ENCODE measurements at places on chromosomes 12 and 14. TPM values are rescaled to one million over a fixed set of nuclear protein-coding genes. Genes with fewer than 3 reads are reported as not detected.

- DNase-seq = no peak
Observed at GRCh38 chr12:18257251-18257650, 4.1 kb upstream of the PIK3C2G start.

GRCh38 chr12:73053893-73054292 is 781.7 kb downstream of the TRHDE start:
- no peak for DNase-seq

Gene SOX5
- 4.2 TPM for total RNA-seq

DNA sequence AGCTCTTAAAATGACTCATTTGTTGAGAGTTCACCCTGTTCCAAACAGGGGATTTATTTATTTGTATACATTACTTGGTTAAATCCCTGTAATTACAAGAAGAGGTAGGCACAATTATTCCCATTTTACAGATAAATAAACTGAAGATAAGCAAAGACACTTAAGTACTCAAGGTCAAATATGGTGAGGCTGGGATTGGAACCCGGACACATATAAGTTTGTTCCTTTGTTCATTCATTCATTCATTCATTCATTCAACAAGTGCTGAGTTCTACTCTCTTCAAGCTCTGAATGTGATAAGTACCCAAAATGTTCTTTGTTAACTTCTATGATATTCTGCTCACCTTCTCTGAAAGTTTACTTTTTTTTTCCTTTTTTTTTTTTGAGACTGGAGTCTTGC is 2.4 kb upstream of the TRIM9 start:
- DNase-seq = no peak

DNA sequence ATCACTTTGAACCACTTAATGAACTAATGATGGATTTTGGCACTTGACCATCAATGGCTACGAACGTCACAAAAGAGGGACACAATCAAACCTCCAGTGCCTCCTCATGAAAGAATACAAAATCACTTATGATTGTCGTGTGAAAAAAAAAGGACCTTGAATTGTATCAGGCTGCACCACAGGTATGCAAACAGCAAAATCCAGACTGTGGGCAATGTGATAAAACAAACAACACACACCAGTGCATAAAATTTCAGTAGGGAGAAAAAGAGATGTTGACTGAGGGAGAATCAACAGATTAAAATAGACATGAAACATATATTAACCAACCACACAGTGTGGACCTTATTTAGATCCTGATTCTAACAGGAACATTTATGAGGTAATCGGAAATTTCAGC is 2.6 kb downstream of the TSPAN8 start:
- no peak for DNase-seq

GRCh38 chr14:53847881-53848280 is 108.7 kb downstream of the BMP4 start:
- no peak for DNase-seq
